ENCODE measurements at places on chromosomes 3 and 15.

- no peak for DNase-seq
These were observed 342.5 kb upstream of the NR2F2 start for GRCh38 chr15:95987886-95988573.

DNA sequence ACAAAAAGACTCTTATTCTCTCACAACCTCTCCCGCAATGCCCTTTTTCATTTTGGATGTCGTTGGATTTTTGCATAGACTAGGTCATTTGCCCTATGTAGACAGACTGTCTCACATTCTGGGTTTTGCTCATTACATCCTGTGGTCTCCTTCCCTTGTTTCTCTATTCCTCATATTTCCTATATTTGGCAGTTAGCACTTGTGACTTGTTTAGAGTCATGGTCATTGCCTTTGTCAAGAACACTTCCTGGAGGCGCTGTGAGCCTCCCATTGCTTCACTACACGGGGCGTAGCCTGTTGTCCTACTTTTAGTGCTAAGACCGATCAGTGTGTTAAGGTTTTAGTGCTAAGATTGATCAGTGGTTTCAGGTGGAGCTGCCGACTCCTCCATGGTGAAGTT is 16.1 kb upstream of the TATDN2 start:
- DNase-seq = no peak

DNA sequence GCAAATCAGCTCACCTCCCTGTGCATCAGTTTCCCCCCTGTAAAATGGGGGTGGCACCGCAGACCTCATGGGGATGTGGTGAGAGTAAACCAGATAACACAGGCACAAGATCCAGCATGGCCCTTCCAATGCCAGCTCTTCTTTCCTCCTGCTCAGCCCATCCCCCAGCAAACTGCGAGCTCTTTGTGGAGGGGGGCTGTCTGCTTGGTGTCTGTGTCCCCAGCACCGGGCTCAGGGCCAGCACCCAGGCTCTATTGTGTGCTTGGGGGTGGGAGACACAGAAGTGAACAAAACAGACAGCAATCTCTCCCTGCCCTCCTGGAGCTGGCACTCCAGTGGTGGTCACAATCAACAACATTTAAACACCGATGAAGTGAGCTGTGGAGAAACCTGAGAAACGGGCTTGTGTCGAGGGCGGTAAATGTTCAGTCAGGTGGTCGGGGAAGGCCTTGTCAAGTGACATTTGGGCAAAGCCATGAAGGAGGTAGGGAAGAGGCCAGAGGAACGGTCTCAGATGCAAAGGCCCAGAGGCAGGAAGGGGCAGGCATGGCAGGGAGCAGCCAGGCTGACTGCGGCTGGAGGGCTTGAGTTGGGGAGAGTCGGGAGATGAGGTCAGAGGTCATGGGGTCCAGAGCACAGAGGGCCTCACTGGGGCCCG is 28.4 kb downstream of the GRIP2 start:
- DNase-seq = no peak

DNA sequence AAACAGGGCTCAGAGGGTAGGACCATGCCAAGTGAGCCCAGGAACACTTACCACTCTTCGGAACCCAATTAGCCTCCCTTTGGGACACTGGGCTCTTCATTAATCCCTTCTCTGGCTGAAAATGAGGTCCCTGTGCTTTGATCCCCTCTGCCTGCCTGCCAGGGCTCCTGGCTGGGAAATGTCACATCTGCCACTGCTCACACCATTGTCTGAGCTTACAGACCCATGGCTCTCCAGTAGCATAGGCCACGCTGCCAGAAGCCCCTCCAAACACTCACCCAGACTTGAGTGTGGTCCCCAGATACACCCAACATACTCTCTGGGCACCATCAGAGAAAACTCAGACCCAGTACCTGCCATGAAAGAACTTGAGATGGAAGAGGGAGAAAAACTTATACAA is 287.3 kb downstream of the XXYLT1 start:
- DNase-seq = no peak

DNA sequence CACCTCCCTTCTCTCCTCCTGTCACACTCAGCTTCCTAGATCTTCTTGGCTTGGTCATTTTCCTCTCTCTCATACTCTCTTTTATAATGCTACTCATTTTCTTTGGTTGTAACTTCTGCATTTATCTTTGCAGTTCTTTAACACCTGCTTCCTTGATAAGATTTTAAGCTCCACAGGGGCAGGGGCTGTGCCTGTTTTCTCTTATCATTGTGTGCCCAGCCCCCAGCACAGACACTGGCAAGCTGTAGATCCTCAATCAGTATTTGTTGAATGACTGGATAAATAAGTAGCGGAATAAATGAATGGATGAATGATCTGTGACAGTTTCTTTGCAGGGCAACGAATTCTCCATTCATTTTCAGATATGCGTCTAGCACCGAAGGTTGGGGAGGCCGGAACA is 64.3 kb upstream of the MEX3B start:
- no peak for DNase-seq

DNA sequence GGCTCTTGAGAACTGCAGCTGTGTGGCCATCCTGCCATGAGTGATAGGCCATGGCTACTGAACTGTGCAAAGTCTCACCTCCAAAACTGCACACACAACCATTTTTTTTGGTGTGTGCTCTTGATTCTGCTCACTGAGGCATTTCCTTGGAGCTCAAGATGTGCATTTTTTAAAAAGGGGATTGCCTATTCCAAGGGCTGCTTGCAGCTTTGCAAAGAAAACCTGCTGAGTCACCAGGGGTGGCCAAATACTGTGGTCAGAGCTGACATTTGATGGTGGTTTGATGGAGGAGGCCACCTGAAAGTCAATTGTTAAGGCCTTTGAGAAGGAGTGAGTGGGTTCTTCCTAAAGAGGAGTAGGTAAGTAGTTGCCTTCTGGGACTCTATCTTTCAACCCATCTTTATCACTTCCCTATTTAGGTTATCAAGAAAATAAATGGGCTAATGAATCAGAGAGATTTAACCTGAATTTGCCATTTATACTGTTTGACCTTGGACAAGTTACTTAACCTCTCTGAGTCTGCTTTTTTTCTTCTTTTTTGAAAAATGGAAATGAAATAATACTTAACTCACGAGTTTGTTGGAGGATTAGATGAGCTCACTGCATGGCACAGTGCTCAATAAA is 87.9 kb downstream of the CHST2 start:
- no peak for DNase-seq

- no peak for DNase-seq
These were observed 65.6 kb downstream of the ABTB1 start for GRCh38 chr3:127738192-127738840.

- no peak for DNase-seq
These were observed 105.4 kb upstream of the MRPS22 start for GRCh38 chr3:139238281-139239030.

GRCh38 chr3:151135541-151136337 is 50.3 kb downstream of the MED12L start:
- no peak for DNase-seq

DNA sequence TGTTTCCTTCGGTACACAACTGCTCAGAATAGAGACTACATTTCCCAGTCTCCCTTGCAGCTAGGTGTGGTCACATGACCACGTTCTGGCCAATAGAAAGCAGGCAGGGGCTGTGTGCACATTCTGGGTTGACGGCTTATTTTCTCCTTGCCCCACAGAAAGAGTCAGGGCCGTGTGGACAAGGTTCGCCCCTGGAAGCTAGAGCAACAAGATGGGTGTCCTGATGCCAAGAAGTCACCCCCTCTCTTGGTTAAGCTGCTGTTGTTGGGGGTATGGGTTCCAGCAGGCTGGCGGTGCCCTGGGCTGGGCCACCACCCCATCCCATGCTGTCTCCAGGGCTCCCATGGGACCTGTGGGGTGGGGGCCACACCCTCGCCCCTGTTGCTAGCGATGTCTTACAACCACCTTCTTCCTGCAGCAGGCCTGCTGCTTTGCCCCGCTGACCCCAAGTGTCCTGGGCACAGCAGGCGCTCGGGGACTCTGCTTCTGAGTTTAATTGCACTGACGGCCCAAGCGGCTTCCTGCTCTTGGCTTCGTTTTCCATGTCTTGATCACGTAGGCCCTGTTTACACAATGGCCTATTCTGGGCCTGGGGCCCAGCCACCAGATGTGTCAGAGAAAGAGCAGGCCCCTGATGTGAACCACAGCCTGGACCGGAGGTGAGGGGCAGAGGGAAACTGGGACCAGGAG is 24.9 kb downstream of the ABTB1 start:
- no peak for DNase-seq

DNA sequence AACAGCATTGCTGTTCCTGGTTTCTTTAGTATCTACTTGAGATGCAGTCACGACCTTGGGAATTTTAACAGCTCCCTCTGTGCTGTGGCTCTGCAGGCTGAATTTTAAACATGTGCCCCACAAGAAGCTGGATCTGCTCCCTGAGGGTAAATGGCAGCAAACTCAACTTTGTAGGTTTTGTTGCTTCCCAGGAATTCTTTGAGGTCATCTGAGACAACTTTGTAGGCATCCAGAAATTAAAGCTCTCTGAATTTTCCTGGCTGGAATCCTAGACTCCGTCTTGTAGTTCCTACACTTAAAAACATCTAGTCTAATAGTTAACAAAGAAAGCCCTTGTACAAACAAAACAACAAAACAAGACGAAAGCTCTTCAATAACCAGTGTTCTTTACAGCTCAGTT is 366.3 kb downstream of the FEZF2 start:
- DNase-seq = no peak

DNA sequence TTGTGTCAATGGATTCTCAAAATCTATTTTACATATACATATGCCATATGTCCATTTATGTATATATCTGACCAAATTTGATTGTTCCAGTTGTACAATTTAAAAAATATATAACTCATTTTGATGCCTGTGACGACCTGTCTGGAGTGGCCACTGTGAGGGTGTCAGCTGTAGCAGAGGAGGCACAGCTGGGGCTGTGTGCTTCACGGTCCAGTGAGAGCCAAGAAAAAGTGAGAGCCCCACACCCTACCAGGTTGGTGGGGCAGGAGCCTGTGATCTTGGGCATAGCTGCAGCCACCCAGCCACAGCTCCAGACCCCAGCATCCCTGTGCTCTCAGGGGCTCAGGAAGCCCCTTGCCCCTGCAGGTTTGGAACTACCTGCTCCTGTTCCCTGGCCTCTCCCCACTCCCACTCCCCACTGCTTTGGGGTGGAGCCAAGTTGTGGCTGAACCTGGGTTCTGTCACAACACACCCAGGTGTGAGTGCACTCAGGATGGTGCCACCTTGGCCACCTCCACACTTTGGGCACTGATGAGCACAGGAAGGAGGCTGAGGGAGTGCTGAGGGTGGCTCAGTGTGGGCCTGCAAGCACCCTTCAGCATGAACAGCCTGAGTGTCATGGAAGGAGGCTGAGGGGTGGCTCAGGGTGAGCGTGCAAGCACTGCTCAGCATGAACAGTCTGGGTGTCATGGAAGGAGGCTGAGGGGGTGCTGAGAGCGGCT is 161.1 kb upstream of the ROBO1 start:
- no peak for DNase-seq

- no peak for DNase-seq
These were observed 64.8 kb downstream of the TRIM71 start for GRCh38 chr3:32882603-32883025.

- DNase-seq = no peak
These were observed 853 bp downstream of the TEX264 start for GRCh38 chr3:51671734-51672475.

GRCh38 chr15:76885212-76885611 is 19.9 kb downstream of the SCAPER start:
- DNase-seq = no peak

DNA sequence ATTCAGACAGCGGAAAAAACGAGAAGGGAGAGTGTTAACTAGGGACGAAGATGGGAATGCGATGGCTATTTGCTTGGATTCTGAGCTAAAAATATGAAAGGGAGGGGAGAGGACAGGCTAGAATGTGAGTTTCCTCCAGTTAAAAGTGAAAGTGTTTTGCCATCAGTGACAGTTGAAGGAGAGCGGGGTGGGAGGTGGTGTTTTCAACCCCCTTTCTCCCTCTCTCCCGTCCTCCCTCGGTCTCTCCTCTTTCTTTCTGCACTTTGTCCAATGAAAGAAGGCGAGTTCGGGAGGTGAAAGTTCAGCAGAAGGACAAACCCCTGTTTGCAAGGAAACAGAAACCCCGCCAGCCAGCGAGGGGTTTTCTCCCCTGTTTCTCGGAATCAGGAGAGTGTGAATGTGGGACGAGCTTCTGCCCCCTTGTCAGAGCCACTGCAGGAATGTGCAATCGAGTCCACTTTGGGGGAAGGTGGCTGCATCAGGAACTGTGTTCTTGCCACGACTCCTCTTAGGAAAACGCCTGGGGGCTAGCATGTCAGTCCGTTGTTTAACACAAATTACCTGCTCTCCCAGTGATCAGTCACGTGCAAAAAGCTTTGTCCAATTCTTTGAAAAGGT is 975 bp upstream of the FOXP1 start:
- DNase-seq = no peak

GRCh38 chr15:100808691-100809090 is 70.9 kb upstream of the ALDH1A3 start:
- DNase-seq = no peak

DNA sequence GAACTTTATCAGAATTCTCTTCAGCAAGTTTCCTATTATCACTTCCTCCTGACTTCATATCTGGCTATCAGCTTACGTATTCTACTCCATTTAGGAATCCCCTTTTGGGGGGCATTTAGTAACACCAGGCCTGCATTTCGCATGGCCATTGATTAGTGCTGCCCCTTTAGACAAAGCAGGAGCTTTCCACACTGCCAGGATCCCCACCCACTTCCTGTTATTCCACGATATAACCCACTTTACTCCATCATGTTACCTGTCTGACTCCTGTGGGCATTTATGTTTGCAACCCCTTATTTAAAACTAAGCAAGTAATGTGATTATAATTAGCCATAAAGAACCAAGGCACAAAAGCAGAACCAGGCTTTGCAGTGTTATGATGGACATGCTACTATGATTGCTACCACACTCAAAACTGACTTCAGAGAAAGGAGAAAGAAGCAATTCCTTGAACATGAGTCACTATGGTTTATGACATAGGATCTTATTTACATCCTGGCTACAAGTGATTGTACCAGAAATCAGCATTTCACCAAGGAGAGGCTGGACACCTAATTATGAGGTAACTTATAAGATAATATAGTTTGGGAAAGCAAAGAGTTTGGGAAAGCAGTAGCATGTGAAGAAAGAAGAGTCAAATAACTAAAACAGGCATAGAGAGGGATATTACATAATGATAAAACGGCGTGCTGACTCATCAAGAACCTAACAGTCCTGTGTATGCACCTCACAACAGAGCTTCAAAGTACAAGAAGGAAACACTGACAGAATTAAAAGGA is 96.3 kb downstream of the IGSF11 start:
- DNase-seq = no peak

DNA sequence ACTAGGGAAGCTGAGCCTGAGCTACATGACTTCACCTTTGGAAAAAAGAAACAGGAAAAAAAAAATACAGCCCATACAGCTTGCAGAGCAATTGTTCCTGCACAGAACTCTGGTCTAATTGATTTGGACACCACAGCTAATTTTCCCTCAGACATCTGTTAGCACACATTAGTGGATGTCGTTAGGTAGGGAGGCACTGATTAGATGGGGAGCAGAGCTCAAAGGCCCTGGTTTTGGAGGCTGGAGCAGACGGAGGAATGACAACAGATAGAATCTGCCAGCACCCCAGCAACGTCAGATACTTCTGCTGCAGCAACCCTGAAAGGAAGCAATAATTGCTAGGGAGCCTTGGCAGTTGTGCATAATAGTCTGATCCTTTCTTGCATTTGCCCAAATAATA is 398.9 kb downstream of the LSAMP start:
- DNase-seq = no peak
